ENCODE measurements at places on chromosomes 7 and 10. TPM values are rescaled to one million over a fixed set of nuclear protein-coding genes. Genes with fewer than 3 reads are reported as not detected.

Gene EFCAB10
- total RNA-seq: not detected

Gene EPDR1
- total RNA-seq: 1.7 TPM

Gene SYT15B
- total RNA-seq: not detected

Gene DGKI
- total RNA-seq: 18.2 TPM

Gene CXCL12
- not detected for total RNA-seq

DNA sequence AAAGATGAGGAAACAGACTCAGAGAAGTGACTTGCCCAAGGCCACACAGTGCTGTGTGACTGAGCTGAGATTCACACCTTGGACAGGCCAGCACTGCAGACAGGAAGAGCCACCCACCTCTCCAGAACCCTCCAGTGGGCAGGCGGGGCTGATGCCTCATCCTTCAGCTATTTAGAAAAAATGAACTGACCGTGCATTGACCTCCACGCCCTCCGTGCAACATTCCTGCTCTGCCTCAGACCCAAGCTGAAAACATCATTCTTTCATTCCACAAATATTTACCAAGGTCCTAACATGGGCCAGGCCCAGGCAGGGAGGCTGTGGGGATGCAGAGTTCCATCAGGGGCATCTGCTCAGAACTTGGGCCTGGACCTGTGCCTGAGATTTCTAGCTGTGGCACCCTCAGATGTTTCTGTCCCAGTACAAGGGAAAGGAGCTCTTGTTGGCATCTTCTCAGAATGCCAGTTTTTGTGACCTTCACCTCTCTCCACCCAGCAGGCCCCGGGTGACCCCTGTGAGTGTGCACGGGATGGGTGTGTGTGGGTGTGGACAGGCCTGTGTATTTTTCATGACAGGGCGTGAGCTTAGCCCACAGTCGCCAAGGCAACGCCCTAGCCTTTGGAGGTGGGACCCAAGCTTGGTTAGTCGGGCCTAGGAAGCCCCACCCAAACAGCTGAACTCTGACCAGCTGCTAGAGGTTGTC is 6.5 kb downstream of the VSIR start:
- peak overlapping the region; percentile 51 for H3K27ac ChIP-seq
- H3K27me3 ChIP-seq: no peaks in the 10 kb centered on the region
- H3K36me3 ChIP-seq: peaks cover 9% of the 10 kb centered on the region
- peaks cover 80% of the 10 kb centered on the region for H3K4me1 ChIP-seq
- DNase-seq: no peak

DNA sequence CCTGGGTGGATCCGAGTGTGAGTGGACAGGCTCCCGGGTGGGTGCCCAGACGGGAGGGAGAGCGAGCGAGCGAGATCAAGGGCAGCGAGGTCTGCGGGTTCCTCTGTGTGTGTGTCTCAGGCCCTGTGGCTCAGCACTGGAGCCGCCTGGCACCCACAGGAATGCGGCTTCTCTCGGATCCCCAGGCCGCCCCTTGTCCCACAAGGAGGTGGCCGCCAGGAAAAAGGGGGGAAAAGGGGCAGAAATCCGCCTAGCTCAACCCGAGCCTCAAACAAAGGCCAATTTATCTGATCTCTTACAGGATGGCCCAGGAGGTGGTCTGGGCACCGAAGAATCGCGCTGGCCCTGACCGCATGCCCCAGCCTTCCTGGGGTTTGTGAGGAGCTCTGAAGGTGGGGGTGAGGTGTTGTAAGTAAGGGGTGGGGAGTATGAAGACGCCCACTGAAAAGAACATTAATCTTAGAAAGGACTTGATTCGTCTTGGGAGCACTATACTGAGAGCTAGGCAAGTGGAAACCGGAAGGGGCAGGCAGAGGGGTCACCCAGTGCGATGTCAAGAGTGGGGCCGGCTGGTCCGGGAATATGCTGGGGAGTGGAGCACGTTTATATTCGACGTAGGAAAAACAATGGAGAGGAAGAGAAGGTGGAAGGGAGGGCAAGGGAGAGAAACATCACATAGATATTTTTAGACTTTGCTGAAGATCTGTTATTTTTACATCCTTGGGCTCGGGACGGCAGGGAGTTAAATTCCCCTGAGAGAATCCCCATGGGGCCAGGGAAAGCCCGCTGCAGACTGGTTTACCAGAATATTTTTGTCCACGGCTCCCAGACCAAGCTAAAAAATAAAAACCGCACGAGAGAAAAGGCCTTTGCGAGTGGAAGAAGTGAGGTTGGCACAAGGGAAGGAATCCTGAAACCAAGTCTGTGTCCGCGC is 7.2 kb downstream of the DLX5 start:
- no peak for DNase-seq
- H3K36me3 ChIP-seq: peaks cover 3% of the 10 kb centered on the region
- H3K4me3 ChIP-seq: peak overlapping the region; percentile 54
- no peak overlapping the region for H3K27ac ChIP-seq
- peaks cover 34% of the 10 kb centered on the region for H3K4me1 ChIP-seq

- H3K27me3 ChIP-seq: no peaks in the 10 kb centered on the region
- H3K4me3 ChIP-seq: no peak overlapping the region
- DNase-seq: no peak
- H3K27ac ChIP-seq: no peak overlapping the region
- no peaks in the 10 kb centered on the region for H3K36me3 ChIP-seq
Measured at GRCh38 chr7:152601305-152601798, 74.6 kb downstream of the XRCC2 start.

DNA sequence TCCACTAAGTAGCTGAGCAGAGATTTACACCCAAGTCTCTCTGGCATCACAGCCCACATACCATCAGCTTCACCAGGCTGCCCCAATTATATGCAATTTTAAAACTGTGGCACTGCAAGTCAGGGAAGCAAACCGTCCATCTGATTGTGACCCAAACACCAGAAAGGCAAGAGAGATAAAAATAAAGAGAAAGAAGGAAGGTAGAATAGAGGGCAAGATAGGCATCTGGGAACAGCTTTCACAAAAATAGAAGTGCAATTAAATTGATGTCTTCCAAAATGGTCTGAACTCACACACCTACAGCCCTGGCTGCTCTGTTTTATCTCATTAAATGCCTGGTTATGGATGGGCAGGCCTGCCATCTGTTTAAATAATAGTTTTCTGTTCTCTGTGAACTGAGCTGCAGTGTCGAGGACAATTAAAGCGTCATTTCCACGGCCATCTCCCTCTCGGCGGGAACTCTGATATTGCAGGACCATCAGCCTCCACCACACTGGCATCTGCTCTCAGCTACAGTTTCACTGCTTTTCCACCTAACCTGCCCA is 509.1 kb downstream of the INHBA start:
- no peak overlapping the region for H3K4me3 ChIP-seq
- DNase-seq: no peak
- no peaks in the 10 kb centered on the region for H3K27me3 ChIP-seq
- H3K27ac ChIP-seq: no peak overlapping the region

GRCh38 chr10:75599875-75600648 is 168.6 kb downstream of the LRMDA start:
- no peak overlapping the region for H3K4me3 ChIP-seq
- no peaks in the 10 kb centered on the region for H3K4me1 ChIP-seq
- no peaks in the 10 kb centered on the region for H3K36me3 ChIP-seq
- no peak for DNase-seq
- H3K27me3 ChIP-seq: peaks cover 9% of the 10 kb centered on the region

- no peak for DNase-seq
- H3K36me3 ChIP-seq: peaks cover 2% of the 10 kb centered on the region
- H3K4me1 ChIP-seq: peaks cover 41% of the 10 kb centered on the region
- H3K27me3 ChIP-seq: no peaks in the 10 kb centered on the region
Measured at GRCh38 chr10:102341038-102341688, 54.3 kb upstream of the NFKB2 start.

- no peak overlapping the region for H3K4me3 ChIP-seq
- no peak for DNase-seq
- no peaks in the 10 kb centered on the region for H3K36me3 ChIP-seq
- no peak overlapping the region for H3K27ac ChIP-seq
Measured at GRCh38 chr7:156173748-156174353, 361.6 kb upstream of the SHH start.

- H3K4me1 ChIP-seq: no peaks in the 10 kb centered on the region
- no peak for DNase-seq
- no peaks in the 10 kb centered on the region for H3K36me3 ChIP-seq
- no peak overlapping the region for H3K27ac ChIP-seq
- no peak overlapping the region for H3K4me3 ChIP-seq
Measured at GRCh38 chr10:78416031-78417011, 382.7 kb downstream of the RPS24 start.

- H3K4me1 ChIP-seq: no peaks in the 10 kb centered on the region
- no peak overlapping the region for H3K4me3 ChIP-seq
- no peak for DNase-seq
- no peaks in the 10 kb centered on the region for H3K27me3 ChIP-seq
- no peak overlapping the region for H3K27ac ChIP-seq
Measured at GRCh38 chr7:79287981-79288380, 165.5 kb downstream of the MAGI2 start.

DNA sequence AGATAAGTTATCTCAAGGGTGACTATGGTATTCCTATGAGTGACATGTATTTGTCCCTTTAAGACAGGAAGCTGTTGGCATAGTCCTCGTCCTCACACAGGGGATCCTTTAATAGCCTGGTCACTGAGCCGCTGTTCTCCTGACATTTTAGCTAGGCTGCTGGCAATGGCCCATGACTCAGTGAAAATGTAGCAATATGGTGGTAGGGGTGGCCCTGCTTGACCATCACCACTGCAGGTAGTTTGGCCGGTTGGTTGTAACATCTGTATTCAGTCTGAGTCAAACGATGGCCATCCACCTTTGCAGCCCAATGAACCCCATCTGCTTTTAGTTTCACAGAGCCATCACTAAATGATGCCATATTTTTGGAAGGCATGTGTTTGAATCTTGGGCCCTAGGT is 110.1 kb upstream of the RAB18 start:
- H3K27ac ChIP-seq: no peak overlapping the region
- H3K36me3 ChIP-seq: no peaks in the 10 kb centered on the region
- H3K27me3 ChIP-seq: peaks cover 6% of the 10 kb centered on the region
- no peaks in the 10 kb centered on the region for H3K4me1 ChIP-seq
- no peak overlapping the region for H3K4me3 ChIP-seq
- no peak for DNase-seq

GRCh38 chr7:119630406-119630969 is 642.5 kb upstream of the KCND2 start:
- no peaks in the 10 kb centered on the region for H3K27me3 ChIP-seq
- DNase-seq: no peak
- H3K36me3 ChIP-seq: no peaks in the 10 kb centered on the region
- H3K27ac ChIP-seq: no peak overlapping the region
- H3K4me3 ChIP-seq: no peak overlapping the region

DNA sequence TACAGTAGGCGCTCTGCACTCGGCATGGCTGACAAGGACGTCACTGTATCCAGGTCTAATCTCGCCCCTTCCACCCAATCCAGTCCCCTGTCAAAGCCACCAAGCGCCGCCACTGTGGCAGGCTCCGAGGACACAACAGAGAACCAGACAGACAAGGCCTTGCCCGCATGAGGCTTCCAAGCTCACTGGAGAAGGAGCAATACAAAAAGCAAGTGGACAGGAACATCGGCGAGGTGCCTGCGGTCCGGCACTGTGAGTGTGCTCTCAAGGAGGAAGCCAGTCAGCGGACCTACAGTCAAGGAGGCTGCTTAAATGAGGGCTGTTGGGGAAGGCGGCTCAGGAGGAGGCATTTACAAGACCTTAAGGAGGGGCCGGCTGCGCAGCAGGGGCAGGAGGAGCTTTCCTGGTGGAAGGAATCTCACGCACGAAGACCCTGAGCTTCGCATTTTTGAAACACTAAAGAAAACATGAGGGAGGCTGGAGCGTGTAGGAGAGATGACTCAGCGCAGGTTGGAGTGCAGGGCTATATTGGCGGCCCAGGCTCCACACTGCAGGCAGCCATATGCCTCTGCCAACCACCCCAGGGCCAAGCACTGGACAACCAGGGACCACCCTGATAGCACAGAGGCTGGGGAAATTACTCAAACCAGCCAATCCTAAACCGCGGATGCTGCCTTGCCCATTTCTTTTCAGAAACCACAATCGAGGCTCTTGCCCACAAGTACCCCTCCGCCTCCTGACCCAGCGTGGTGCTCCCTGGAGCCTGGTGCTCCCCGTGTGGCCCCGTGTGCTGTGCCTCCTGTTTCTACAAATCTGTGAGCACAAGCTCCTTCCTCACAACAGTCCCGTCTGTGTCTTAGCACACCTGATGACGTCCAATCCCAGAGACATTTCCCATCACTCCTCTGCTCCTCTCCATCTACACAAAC is 28.9 kb downstream of the GNA12 start:
- H3K27me3 ChIP-seq: no peaks in the 10 kb centered on the region
- H3K27ac ChIP-seq: no peak overlapping the region
- peaks cover 39% of the 10 kb centered on the region for H3K4me1 ChIP-seq

GRCh38 chr7:31633894-31634494 is 53.0 kb upstream of the PPP1R17 start:
- no peaks in the 10 kb centered on the region for H3K27me3 ChIP-seq
- no peaks in the 10 kb centered on the region for H3K36me3 ChIP-seq
- H3K4me3 ChIP-seq: no peak overlapping the region
- DNase-seq: no peak

DNA sequence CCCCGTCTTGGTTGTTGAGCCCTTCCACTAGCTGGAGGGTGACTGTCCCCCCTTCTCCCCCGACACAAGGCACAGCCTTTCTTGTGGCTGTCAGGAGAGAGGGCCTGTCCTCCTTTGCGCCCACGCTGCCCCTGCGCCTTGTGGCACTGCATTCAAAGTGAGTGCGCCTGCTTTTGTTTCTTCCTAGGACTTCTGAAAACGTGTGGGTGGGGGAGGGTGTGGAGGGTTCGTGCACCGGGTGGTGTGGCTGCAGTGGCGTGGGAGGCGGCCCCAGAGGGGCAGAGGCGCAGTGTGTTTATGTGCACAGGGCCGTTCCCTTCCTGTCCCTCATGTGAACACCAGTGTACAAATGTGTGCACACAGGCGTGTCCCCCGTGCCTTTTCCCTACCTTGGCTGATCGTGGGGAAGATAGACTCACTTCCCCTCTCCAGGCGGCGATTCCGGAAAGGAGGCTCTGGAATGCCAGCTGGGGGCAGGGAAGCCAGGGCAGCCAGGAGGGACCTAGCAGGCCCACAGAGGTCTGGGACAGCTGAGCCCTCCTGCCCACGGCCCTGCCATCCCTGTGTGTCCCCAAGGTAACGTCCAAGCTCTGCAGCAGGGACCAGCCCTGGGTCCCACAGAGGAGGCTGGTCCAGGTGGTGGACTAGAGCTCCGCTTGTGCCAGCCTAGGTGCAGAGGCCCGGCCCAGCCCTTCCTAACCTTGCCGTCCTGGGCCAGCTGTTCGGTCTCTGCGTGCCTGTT is 88.8 kb downstream of the LHPP start:
- H3K27ac ChIP-seq: no peak overlapping the region
- H3K4me1 ChIP-seq: peaks cover 3% of the 10 kb centered on the region
- no peak overlapping the region for H3K4me3 ChIP-seq
- no peaks in the 10 kb centered on the region for H3K27me3 ChIP-seq

DNA sequence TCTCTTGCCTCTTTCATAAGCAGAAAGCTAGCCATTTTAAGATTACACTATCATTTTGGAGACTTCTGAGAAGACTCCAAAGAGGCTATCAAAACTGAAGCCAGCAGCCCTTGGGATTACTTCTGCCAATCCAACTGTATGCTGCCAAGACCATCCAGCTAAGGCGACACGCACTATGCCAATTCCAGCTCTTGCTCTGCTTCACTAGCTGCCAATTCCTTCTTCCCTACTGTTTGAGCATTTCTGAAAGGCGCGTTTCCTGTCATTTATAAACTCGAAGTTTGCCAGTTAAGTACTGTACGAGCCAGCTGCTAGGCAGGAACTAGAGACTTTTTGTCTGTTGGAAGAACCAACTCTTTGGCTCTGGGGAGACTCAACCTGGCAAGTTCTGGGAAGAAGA is 36.5 kb downstream of the MALSU1 start:
- no peak for DNase-seq
- H3K27me3 ChIP-seq: peaks cover 18% of the 10 kb centered on the region
- no peak overlapping the region for H3K4me3 ChIP-seq
- H3K27ac ChIP-seq: no peak overlapping the region
- H3K4me1 ChIP-seq: no peaks in the 10 kb centered on the region
